ENCODE measurements at places on chromosomes 2 and 18. TPM values are rescaled to one million over a fixed set of nuclear protein-coding genes. Genes with fewer than 3 reads are reported as not detected.

The SLC40A1 gene
- total RNA-seq: 49.6 TPM

The LDLRAD4 gene
- 0.50 TPM for total RNA-seq

- no peak for DNase-seq
Observed at GRCh38 chr2:111160758-111161157, 40.0 kb downstream of the BCL2L11 start.

GRCh38 chr18:58753976-58754375 is 82.7 kb downstream of the MALT1 start:
- no peak for DNase-seq

- DNase-seq: no peak
Observed at GRCh38 chr2:85852937-85853498, 35.8 kb downstream of the ST3GAL5 start.

GRCh38 chr18:28005164-28005563 is 171.8 kb downstream of the CDH2 start:
- DNase-seq: no peak

DNA sequence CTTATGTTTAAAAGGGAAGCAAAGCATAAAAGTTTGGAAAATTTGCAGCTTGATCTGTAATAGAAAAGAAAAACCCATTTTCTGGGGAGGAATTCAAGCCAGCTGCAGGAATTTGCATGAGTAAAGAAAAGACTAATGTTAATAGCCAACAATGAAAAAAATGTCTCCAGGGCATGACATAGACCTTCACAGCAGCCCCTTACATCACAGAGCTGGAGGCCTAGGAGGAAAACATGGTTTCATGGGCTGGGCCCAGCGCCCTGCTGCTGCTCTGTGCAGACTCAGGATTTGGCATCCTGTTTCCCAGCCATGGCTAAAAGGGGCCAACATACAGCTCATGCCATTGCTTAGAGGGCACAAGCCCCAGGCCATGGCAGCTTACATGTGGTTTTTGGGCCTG is 411.6 kb upstream of the MC4R start:
- no peak for DNase-seq

- no peak for DNase-seq
Observed at GRCh38 chr18:69491576-69491975, 90.9 kb downstream of the DOK6 start.

Measured in Calu3 (cell line).